Naive thymus-derived CD8-positive, alpha-beta T cell (primary cell): ENCODE measurements at places on chromosomes 5 and 9.

DNA sequence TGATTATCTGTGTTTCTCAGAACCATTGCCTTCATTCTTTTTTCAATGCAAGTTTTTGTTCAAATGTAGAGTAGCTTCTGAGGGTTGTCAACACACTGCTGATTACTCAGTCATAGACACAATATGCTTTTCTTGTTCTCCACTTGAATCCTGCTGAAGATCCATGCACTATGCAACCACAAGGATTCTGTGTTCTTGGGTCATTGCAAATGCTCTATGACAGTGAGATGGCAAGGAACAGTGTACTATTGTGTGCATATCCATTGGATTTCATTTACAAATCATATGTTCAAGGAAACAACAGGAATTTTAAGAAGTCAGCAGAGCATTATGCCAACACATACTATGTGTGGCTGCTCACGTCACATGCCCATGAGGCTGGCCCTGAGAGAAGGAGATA, 1590.2 kb downstream of the EFNA5 start:
- DNase-seq, result no peak

DNA sequence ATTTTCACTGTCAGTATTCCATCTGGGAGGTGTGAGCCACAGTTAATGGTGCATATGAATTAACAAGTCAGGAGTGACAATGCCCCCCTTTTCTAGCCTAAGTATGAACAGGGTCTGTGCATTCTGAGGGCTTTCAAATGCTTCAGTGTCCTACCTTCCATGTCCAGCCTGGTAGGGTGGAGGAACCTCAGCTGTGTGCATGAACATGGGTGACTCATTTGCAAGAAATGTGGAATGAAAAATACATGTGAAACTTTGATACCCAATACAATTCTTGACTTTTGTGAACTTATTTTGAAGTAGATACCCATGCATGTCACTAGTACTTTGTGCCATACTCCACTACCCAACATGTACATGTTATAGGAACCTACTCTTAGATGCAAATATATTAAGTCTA, 375.8 kb downstream of the SEMA5A start:
- no peak for DNase-seq

DNA sequence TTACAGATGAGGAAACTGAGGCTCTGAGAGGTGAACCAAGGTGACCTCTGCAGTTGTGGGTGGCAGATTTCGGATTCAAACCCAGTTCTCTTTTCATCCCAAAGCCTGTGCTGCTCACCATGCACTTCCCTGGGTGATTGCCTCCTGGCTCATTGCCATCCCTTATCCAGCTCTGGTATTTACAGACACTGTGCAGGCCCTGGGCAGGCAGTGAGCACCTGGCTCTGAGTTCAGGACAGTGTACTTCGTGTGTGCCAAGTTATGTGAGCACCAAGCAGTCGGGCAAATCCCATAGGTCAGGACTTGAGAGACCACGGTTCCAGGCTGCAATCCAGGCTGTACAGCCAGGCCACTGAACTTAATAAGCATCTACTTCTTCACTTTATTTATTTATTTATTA, 1.4 kb downstream of the LRSAM1 start:
- no peak for DNase-seq

- DNase-seq, result no peak
Measured at GRCh38 chr5:159531554-159532105, 201.3 kb upstream of the IL12B start.

- no peak for DNase-seq
Measured at GRCh38 chr5:119031905-119032304, 39.0 kb upstream of the DMXL1 start.

DNA sequence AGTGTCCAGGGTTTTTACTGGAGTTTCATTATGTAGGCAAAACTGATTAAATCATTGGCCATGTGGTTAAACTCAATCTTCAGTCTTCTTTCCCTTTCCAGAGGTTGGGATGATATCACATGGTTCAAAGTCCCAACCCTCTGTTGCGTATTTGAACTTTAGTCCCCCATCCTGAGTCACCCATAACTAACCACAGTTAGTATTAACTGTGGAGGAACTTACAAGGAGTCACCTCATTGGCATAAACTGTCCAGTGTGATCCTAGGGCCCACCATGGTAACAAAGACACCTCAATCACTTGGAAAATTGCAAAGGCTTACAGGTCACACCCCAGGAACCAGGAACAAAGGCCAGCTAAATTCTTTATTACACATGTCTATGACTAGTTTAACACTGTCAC, 188.5 kb downstream of the COX7C start:
- DNase-seq, result no peak

DNA sequence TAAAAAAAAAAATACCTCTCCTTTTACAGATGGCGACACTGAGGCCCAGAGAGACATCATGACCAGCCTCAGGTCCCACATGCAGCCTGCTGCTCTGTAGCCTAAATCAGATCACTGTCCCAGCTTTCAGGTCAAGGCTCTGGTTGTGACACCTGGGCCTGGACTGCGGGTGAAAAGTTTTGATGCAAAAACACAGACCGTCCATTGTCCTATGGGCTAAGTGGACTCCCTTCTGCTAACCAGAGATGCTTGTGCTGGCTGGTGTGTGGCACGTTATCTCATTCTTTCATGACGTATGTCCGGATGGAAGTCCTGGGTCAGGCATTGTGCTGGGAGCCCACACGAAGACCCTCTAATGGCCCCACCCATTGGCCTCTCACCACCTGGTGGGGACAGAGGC, 7.8 kb downstream of the NEK6 start:
- no peak for DNase-seq

DNA sequence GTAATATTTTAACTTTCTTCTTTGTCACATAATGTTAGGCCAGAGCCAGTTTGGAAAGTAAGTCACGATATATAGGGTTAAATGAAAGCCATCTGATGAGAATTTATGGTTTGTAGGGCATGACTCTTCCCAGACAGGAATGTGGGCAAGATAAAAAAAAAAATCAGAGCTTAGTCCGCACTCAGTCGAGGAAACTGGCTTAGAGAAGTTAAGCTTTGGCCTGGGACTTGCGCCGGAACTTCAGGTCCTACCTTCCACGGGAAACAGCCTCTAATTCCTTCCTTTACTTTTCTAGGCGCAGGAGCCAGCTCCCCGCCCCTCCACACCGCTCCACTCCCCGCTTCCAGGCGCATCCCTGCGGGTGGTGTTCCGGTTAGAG, 475 bp downstream of the DDX31 start:
- no peak for DNase-seq

GRCh38 chr5:98772415-98773213, 849 bp upstream of the RGMB start:
- DNase-seq, result peak; percentile 80

DNA sequence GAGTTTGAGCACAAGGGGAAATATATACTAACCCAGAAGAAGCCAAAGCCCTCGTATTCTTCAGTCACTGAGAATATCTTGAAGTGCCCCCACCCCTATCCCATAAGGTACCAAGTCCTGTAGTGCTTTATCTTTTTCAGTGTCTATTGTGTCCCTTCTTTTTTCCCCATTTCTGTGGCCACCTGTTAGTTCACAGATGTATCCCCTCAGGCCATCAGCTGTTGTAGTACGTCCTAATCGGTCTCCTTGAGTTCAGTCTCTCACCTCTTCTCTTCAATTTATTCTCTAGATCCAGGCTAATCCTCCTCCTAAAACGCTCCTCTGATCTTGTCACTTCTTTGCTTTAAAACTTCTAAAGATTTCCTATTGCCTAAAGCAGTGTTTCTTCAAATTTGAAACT, 10.4 kb downstream of the RGS7BP start:
- no peak for DNase-seq

GRCh38 chr5:6508931-6509330, 60.3 kb downstream of the UBE2QL1 start:
- DNase-seq, result no peak

- DNase-seq, result no peak
Measured at GRCh38 chr5:83957188-83957587, 236.5 kb upstream of the HAPLN1 start.

DNA sequence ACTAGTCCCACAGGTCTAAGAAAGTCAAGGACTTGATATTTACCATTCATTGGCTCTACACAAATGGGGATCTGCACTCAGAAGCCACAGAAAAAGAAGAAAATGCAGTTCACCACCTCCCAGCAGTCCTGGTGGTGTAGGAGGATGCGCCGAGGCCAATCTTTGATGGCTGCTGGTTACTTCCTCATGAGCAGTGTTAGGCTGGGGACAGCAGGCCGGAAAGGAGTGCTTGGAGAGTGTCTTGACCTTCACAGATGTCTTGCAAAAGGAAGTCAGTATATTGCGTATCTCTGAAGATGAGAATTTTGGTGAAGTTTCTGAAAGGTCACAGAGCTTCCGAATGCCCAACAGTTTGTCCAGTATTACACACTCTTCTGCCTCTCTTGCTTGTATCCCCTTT, 597.0 kb downstream of the EBF1 start:
- DNase-seq, result no peak

GRCh38 chr9:130268521-130269211, 3.1 kb downstream of the HMCN2 start:
- DNase-seq, result no peak

- DNase-seq, result no peak
Measured at GRCh38 chr9:113989017-113989713, 88.9 kb downstream of the AMBP start.

DNA sequence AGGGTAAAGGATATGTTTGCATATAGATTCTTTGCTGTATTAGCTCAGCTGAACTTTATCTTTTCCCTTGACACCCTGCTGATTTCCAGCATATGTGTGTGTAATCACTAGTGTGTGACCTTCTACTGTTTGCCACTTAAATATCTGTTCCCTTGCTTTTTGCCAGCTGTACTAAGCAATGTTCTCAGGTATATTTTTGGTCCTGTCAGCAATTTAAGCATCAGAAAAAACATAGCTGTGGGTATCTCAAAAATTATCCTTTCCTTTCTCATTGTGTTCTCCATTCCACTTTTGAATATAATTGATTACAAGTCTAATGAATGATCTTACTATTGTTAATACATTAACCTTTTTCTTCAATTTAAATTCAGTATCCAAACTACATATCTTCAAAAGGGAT, 59.2 kb upstream of the CDH10 start:
- no peak for DNase-seq

- peak; percentile 53 for DNase-seq
Measured at GRCh38 chr9:133619791-133620190, 10.6 kb upstream of the FAM163B start.

DNA sequence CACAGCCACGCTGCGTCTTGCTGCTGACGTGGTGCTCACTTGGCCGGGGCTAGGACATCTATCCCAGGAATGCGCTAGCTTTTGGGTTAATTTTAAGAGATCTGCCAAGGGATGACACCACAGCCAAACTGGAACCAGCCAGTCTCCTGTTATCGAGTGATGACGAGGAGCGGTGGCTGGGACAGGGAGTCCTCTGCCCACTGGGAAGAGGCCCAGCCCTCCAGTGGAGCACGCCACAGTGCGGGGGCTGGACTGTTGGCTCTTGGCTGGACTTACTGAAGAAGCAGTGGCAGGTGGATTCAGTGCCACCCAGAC, 55.1 kb upstream of the PHYKPL start:
- DNase-seq, result no peak

- DNase-seq, result no peak
Measured at GRCh38 chr5:117299936-117300328, 725.3 kb upstream of the SEMA6A start.

DNA sequence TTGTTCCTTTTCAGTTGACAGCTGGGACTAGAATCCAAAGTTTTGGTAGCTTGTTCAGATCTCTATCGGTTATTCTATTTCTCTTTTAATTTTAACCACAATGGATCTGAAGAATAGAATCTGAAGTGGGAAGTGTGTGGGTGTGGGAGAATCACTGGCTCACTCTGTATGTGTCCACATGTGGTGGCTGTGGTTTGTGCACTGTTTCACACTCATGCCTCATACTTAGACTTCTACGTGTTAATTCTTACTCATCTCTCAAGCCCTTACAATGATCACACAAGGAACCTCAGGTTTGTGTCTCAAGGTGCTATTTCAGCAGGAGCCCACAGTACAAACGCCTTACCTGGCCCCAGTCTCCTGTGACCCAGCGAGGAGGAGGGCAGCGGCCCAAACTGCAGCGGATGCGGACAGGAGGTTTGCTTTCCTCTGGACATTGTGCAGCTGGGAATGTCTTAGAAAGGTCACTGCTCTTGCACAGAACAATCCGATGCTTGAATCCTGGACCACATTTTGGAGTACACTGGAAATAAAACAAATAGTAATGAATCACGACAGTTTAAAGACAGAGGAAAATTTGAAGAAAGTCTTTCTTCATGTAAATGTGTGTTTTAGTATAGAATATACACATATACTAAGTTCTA, 309.1 kb downstream of the ADAMTS6 start:
- no peak for DNase-seq

DNA sequence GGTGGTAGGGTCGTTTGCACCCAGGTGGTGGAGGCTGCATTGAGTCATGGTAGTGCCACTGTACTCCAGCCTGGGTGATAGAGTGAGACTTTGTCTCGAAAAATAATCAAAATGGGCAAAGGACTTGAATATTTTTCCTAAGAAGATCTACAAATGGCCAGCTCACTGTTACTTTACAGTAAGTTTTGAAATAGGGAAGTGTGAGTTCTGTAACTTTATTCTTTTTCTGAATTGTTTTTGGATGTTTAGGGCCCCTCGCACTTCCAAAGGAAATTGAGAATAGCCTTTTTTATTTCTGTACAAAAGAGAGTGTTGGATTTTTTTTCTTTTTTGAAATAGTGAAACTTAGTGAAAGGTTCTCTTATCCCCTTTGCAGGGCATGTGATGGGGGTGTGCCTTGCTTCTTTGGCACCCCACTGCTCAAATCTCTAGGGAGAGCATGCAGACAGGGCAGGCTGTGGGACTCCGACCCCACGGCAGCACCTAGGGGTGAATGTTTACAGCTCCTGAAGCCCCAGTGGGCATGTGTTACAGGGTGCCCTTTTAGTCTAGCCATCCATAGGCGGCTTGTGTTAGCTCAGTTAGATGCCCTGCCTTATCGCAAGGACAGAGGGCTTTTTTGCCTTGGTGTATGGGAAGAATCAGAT, 33.3 kb downstream of the GPBP1 start:
- DNase-seq, result no peak
